Stimulated activated CD4-positive, alpha-beta T cell treated with anti-CD3 and anti-CD28 coated beads, Interleukin-15, amount 100 ng/mL, for 24 hours (primary cell): ENCODE measurements at places on chromosomes 12 and 14.

GRCh38 chr12:57476993-57477709 is 2.5 kb downstream of the ARHGAP9 start:
- no peak for DNase-seq

DNA sequence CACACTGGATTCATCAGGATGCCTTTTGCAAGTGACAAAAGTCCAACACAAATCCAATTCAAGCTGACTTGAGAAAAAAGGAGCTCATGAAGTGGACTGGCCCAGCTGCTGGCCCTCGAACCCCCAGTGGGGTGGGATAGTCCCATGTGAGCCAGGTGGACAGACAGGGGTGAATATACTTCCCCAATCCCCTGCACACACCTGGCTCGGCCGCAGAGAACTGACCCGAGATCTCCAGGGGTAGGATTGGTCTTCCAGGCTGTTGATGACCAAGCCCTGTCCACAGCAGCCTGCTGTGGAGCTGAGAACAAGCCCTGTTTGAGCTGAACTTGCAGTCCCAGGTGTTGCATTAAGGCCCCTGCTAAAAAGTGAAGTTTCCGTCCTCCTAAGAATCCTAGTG is 56.2 kb downstream of the TPCN1 start:
- DNase-seq: no peak

DNA sequence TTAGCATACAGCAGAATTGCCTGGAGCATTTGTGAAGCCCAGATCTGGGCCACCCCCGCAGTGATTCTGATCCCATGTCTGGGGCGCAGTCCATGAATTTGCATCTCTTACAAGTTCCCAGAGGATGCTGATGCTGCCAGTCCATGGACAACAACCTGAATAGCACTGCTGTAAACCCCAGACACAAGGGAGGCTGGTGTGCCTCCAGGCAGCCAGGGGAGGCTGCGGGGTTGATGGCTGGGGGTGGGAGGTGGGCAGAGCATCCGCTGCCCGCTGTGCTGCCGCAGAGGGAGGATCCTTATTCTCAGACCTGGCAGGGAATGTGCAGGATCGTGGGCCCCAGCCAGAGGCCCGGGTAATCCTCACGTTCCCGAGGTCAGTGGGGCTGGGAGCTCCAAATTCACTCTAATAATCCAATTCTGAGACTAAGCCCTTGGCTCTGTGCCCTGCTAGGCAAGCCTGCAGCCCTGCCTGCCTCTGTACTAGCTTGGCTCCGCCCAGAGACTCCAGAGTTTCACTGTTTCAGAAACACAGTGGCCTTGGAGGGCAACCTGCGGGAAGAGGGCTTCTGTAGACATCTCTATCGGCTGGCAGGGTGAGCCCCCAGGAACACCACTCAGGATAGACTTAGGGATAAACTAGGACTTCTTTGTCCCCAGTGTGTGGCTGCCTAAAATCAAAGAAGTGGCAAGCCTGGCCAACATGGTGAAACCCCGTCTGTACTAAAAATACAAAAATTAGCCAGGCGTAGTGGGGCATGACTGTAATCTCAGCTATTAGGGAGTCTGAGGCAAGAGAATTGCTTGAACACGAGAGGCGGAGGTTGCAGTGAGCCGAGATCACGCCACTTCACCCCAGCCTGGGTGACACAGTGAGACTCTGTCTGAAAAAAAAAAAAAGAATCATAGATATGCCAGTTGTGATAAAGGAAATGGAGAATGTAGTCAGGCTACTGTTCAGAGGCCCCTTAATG is 17.8 kb upstream of the MLEC start:
- DNase-seq: no peak

DNA sequence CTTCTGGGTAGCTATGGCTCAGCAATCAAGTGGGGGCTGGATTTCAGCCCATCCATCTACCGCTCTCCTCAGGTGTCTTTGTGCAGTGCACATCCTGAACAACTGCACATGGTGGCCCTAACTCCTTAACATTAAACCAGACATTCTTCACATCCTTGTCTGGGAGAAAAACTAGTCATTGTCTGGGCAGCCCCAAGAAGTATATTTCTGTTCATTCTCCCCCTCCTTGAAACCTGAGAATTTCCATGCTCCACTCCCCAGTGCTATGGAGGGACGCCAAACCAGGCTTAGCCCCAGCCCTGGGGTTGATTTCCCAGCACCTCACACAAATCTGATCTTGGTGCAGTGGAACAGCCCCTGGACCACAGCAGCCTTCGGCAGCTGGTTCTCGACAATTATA is 13.4 kb downstream of the MYL2 start:
- no peak for DNase-seq

DNA sequence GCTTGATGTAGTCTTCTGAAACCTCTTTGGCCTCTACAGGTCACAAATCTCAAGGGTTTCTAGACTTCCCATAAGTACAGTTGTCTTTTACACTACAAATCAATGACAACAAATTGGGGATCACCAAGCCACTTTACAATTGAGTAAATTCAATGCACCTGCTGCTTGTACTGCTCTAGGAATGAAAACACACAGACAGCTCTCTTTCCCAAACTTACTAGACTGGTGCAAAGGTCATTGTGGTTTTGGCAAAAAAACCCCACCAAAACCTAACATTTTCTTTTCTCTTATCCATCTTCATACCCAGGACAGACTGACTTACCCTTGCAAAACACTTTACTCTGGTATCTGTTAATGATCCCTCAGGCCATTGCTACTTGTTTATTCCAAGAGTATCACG is 2.7 kb downstream of the M6PR start:
- DNase-seq: no peak

GRCh38 chr12:59570145-59570544 is 25.7 kb upstream of the SLC16A7 start:
- DNase-seq: no peak

DNA sequence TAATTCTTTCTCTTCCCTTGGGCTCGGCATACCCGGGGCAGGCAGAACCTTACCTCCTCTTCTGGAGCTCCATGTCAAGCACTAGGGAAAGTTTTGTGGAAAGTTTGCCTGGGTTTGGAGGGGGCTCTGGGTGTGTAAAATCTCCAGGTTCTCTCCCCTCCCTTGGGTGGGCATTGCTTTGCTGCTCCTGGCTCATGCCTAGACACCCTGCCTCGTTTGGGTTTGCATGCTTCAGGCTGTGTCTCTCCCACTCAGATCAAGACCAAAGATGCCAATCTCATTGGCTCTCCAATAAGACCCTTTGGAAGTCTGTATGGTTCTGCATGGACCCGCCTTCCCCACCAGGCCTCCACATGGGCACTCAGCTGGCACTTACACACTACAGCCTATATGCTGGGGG is 6.2 kb upstream of the KRT2 start:
- no peak for DNase-seq

DNA sequence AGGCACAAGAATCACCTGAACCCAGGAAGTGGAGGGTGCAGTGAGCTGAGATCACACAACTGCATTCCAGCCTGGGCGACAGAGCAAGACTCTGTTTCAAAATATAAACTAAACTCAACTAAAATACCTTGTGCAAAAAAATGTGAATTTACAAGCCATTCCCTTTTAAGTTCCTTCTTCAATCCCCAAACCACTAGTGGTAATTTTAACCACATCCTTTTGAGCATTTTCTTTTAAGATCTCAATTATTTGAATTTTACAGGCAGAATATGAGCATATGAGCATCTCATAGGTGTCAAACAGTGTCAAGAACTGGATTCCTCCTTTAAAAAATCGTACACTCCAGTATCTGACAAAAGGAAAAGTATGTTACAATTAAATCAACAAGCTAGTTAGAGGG is 57.0 kb upstream of the NPFF start:
- DNase-seq: no peak

DNA sequence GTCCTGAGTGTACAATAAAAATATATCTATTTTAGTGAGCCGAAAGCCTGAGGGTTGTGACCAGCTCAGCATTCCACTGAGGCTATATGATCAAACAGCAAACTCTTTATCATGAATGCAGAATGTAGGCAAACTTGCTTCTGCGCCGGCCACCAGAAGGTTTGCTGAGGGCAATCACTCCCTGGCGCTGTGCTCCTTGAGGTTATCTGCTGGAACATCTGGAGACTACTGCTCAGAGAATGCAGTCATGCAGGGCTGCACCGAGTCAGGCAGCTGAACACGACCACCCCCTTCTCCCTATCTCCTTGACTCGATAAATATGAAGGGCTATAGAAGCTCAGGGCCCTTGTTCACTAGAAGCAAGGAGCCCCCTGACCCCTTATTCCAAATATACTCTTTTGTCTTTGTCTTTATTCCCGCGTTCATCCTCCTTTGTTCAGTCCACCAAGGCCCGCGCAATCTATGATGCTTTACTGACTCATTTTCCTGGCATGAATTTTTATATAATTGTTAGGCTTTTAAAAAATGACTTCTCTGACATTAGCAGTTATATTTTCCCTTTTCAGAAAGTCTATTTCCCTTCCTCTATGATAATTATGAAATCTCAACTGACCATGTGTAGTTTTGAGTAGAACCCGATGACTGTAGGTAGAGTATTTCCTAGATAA is 1089.3 kb downstream of the SLC16A7 start:
- DNase-seq: no peak
